ENCODE measurements at places on chromosomes 5 and 9. TPM values are rescaled to one million over a fixed set of nuclear protein-coding genes. Genes with fewer than 3 reads are reported as not detected.

GRCh38 chr5:92421942-92422341 is 1038.8 kb upstream of the ARRDC3 start:
- no peaks in the 10 kb centered on the region for H3K4me1 ChIP-seq
- no peaks in the 10 kb centered on the region for H3K27me3 ChIP-seq
- H3K36me3 ChIP-seq: no peaks in the 10 kb centered on the region
- H3K4me3 ChIP-seq: no peak overlapping the region
- H3K27ac ChIP-seq: no peak overlapping the region

DNA sequence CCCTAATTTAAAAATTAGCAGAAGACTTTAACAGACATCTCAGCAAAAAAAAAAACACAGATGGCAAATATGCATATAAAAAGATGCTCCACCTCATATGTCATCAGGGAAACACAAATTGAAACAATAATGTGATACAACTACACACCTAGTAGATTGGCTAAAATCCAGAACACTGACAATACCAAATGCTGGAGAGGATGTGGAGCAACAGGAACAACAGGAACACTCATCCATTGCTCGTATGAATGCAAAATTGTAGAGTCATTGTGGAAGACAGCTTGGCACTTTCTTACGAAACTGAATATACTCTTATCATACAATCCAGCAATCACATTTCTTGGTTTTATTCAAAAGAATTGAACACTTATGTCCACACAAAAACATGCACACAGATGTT is 22.1 kb downstream of the MCIDAS start:
- no peak overlapping the region for H3K27ac ChIP-seq
- H3K4me3 ChIP-seq: no peak overlapping the region
- peaks cover 4% of the 10 kb centered on the region for H3K27me3 ChIP-seq
- H3K36me3 ChIP-seq: no peaks in the 10 kb centered on the region

Gene SEMA6A
- not detected for total RNA-seq

GRCh38 chr5:71719063-71719964 is at the start of gene CARTPT:
TSS of gene CARTPT (plus strand) at chr5:71719275. CDS start at chr5:71719294, 19 bp downstream.
- no peaks in the 10 kb centered on the region for H3K36me3 ChIP-seq
- H3K4me3 ChIP-seq: no peak within 1 kb of the TSS
- H3K27ac ChIP-seq: no peak within 1 kb of the TSS
- H3K4me1 ChIP-seq: no peaks in the 10 kb centered on the region
- DNase-seq: no peak

GRCh38 chr5:102623329-102624065 is 124.7 kb upstream of the SLCO6A1 start:
- no peaks in the 10 kb centered on the region for H3K36me3 ChIP-seq
- no peaks in the 10 kb centered on the region for H3K27me3 ChIP-seq
- H3K27ac ChIP-seq: no peak overlapping the region
- H3K4me3 ChIP-seq: no peak overlapping the region
- H3K4me1 ChIP-seq: no peaks in the 10 kb centered on the region
- DNase-seq: no peak

DNA sequence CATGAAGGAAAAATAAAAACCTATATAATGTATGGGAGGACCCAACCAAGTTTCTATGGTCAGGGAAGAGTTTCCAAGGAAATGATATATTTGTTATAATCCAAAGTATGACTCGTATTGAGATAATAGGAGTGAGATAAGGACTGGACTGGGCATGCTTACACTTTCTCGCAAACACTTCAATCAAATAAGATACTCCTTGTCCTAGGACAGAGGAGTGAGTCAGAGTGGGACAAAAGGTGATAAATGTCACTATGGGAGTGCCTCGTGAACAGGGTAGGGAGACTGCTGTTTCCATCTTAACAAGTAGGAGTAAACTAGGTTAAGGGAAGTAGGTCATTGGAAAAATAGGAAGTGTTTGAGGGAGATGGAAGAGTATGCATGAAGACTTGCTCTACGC is 47.2 kb downstream of the MACIR start:
- no peak for DNase-seq
- no peak overlapping the region for H3K4me3 ChIP-seq
- H3K27ac ChIP-seq: no peak overlapping the region
- no peaks in the 10 kb centered on the region for H3K4me1 ChIP-seq

Gene TAF1L
- not detected for total RNA-seq

Gene PCDHGA4
- total RNA-seq: 0.63 TPM
